Esophagus squamous epithelium (tissue), 5 donors: ENCODE measurements at places on chromosomes 16 and 17.

DNA sequence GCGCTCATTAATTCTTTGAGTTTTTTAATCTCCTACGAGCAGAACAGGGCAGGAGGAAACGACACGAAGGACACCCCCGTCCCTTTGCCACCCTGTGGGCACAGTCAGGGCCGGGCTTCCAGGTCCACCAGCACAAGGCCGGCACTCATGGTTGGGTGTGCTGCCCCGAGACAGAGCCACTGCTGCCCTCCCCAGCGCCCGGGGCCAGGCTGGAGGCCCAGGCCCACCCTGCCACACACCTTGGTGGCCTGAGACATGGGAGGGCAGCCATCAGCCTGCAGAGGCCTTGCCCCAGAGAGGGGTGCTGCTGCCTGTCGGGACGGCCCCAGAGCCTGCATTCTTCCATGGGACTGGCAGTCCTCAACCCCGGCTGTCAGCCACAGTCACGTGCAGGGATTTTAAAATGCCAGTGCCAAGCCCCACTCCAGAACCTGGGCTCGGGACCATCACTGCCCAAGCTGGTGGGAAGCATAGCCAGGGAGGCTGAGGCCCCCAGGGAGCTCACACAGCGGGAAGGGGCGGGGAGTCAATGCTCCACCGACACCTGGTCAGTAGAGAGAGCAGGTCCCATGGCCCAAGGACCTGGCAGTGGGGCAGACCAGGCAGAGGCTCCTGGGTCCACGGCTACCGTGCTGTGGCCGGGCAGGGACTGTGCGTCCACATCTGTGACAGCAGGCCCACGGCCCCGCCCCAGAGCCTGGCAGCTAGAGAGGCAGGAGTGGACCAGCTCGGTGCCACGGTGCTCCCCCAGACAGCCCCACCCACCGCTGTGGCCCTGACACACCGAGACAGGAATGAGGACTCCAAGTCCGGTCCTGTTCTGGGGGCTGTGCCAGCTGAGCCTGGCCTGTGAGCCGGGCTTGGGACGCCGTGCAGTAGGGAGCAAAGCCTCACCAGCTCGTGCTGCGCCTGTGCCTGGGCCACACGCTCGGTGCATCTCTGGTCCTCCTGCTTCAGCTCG, 27.5 kb downstream of the CEP131 start:
- DNase-seq, result no peak

DNA sequence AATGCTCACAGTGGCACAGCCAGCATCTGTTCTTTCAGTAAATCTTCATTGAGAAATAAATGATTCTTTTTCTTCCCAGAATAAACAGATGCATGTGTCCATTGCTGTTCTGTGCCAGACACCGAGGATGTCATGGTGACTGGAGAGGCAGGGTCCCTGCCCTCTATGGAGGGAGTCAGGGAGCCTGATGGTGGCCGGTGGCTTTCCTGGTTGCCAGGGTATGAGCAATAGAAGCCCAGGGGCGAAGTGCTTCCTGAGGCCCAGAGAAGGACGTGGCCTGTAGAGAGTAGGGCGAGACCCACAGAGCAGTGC, 29.9 kb upstream of the NUDT16L1 start:
- DNase-seq, result no peak

DNA sequence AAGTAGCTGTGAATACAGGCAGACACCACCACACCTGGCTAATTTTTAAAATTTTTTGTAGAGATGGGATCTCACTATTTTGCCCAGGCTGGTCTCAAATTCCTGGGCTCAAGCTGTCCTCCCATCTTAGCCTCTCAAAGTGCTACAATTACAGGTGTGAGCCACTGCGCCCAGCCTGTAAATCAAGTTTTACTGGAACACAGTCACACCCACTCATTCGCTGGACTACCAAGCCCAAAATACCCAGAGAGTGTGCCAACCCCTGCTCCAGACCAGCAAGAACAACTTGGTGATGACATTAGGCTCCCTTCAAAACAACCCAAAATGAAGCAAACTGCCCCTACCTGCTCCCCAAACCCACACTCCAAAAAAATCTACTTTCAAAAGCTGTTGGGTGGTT, 36.0 kb downstream of the TVP23A start:
- no peak for DNase-seq

DNA sequence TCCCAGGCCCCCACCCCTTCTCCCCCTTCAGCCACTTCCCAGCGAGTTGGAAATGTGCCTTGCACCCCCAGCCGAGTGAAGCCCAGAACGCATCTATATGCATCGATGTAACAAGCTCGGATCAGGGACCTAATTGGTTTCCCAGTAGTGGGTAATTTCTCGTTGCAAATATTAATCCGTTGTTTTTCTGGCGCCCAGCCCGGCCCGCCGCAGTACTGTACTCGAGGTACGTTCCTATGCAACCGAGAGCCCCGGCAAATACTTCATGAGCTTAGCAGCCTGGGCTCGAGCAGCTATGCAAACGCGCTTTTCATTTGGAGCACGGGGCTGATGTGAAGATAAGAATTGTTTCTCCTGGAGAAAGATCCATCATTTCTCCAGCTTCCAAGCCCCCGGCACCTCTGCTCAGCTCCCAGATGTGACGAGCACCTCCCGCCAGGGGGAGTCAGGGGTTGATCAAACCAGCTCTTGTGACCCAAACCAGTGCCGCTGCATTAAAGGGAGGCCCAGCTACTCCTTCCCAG, 229.8 kb downstream of the KATNIP start:
- no peak for DNase-seq

DNA sequence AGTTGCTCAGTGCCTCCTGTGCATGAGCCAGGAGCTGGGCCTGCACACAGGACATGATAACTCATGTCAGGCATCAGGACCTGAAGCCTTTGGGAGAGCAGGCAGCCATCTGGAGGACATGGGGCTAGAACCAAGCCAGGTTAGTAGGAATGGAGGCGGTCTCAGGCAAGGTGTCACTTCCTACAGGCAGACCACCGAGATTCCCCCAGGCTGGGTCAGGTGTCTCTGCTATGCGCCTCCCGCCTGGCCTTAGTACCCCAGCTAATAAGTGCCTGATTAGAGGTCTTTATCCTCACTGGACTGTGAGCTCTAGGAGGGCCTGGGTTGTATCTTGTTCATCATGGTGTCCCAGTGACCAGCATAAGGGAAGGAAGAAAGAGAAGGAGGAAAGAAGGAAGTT, 15.6 kb downstream of the SAMD14 start:
- no peak for DNase-seq

GRCh38 chr17:11553135-11553534, 45.1 kb upstream of the DNAH9 start:
- no peak for DNase-seq

DNA sequence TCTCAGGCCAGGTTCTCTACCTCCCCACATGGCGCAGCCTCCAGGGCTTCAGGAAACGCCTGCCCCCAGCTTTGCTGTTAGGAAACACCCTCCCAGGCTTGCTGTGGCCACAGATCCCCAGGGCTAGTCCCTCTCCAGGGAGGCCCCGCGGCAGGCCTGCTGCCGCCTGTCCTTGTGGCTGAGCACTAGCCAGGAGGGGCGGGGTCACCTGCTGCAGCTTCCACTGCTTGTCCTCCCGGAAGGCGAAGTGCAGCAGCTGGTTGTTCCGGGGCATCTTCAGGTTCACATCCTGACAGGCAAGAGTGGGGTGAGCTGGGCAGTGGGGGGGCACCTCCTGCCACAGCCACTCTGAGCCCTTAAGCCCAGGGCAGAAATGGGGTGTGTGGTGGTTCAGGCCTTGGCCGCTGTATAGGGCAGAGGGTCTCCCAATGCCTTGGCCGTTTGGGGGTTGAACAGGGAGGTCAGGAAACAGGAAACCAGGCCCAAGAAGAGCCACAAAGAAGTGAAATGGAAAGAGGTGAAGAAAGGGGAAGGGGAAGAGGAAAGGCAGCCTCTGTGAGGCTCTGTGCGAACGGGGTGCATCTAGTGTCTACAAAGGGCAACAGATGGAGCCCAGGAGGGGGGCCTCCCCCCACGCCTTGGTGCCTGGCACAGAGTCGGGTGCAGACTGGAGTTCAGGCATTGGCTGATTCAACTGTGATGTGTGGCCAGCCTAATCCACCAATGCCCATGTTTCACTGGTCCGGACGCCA, 2.0 kb downstream of the ROGDI start:
- DNase-seq, result no peak

- no peak for DNase-seq
These were observed 729 bp downstream of the DDX28 start for GRCh38 chr16:68022278-68022727.

GRCh38 chr16:4249530-4250308, 7.8 kb upstream of the SRL start:
- DNase-seq, result no peak

DNA sequence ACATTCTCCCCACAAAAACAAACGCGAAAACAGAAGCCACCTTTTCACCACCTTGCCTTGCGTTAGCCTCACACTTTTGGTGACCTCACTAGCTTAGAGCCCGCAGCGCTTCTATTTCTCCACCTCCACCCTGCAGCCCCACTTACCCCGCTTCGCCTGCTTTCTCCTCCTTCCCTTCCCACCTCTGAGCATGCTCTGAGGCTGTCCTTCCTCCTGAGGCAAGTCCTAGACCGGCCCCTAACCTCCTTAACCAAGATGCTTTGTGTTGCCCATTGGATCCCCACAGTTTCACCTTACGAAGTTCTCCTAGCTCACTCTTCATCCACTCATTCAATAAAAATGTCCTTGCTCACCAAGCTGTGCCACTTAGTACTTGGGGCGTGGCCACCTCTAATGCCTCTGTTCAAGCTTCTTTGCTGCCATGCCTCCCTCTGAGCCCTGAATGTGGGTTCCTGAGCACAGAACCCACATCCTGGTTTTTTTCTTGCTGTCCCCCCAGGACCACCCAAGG, 1.3 kb downstream of the GNGT2 start:
- DNase-seq, result no peak

GRCh38 chr17:45782889-45783592, 1.1 kb upstream of the CRHR1 start:
- DNase-seq, result no peak

DNA sequence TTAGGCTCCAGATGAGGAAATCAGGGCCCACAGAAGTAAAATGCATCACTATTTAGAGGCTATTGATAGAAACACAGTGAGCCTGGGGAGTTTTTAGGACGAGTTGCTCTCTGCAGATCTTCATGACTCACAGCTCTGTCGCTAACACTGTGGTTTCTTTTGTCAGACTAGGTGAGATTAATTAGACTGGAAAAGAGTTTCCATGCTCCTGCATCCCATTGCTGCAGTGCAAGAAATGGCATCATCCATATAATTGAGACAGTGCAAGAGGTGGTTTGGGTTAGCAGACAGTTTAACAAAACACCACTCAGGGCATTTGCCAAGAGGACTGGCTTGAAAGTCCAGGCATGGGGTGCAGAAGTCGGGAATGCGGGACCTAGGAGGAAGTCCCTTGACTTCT, 198.8 kb upstream of the CACNG5 start:
- no peak for DNase-seq

DNA sequence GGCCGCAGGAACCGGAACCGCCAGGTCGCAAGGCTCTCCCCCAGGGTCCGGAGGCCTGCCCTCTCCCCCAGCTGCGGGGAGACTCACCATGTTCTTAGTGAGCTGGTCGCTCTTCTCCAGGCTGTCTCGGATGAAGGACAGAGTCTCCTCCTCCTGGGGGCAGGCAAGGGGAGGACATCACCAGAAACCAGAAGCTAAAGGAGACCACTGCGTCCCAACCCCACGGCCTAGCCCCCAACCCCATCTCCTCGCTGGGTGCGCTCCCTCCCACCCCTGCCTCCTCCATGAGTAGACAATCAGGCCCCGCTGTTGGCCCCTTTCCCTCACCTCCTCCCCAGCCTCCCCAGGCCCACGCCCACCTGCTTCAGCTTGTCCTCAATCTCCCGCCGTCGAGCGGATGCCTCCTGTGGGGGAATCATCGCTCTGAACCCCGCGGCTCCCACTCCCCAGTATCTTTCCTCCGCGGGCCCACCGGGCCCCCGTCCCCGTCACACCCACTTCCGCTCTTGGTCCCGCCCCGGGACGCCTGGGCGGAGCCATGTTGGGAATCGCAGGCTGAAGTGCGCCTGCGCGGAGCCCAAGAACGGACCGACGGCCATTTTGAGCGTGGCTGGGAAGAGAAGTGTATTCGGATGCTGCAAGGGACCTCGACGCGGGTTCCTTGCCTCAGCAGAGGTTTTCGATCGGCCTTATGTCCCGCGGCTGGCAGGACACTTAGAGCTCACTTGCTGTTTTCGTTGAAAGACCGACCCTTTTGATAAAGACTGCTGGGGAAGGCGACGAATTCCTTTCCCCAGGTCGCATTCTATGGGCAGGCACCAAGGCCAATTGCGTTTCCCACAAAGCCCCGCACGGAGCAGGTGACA, at the start of gene EXOC7:
EXOC7 (minus strand) TSS at position 514 of the 866 bp plus-strand sequence; CDS start at position 419, 95 bp downstream.
- peak; percentile 47 for DNase-seq

GRCh38 chr16:79303959-79304387, 296.6 kb downstream of the MAF start:
- DNase-seq, result no peak

- no peak for DNase-seq
These were observed 225.6 kb downstream of the MSI2 start for GRCh38 chr17:57481910-57482391.
